ENCODE measurements at places on chromosomes 6 and 20.

DNA sequence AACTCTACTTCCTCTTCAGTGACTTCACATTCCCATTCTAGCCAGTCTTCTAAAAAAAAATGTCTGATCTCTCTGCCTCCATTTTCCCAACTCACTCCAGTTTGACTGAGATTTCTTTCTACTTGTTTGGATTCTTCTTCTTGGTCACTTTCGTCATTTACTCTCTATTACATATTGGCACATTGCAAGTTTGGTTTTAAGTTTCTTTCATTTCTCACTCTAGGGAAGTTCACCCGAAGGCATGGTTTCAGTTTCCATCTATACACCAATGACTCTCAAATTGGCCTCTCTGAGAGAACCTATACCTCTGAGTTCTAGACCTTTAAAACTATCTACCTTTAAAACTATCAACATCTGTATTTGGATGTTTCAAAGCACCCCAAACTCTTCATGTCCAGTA lies 51.3 kb downstream of the CD109 start:
- no peak for DNase-seq

DNA sequence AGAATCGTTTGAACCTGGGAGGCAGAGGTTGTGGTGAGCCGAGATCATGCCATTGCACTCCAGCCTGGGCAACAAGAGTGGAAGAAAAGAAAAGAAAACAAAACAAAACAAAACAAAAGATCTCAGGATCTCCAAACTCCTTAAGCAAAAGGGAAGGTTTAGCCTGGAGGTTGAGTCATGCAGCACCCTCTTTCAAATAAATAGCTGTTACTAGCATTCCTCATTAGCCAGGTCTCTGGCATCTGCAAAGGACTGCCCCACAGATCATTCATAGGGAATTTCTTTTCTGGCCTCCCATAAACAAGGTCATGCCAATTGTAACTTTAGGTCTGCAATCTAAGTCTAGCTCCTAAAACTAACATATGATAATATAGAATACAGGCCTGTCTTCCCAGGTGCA lies 37.2 kb downstream of the EDN1 start:
- DNase-seq: no peak

- no peak for DNase-seq
These were observed 106.8 kb downstream of the CDK19 start for GRCh38 chr6:110708295-110708950.

DNA sequence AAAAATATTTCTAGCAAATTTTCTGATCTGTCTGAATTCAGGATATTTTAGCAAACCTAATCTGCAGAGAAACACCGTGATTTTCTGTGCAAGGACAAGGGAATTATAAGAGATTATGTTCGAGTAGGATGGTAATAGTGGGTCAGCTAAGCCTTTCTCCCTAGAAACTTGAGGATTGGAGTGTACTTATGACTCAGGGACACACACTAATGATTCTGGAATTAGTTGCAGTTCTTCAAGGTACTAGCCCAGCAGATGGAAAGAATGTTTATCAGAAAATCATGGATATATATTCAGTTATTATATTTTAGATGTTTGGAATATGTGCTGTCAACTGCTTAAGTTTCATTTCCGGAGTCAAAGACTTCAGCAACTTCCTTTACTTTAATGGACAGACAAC lies 177.1 kb upstream of the MAP3K7 start:
- no peak for DNase-seq

DNA sequence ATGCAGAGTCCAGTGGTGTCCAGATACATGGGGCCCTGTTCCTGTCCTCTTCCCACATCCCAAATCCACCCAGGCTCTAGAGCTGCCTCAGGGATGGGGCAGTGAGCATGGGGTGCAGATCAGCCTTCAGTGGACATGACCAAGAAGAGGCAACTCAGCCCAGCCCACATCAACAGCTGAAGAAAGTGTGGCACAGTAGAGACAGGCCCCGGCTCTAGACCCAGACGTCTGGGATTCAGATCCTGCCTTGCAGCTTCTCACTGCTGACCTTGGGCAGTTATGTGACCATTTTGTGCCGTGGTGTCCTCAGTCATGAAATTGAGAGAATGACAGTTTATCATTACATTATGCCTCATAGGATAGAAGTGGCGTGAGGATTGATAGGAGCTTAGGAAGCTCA lies 54.6 kb upstream of the CST7 start:
- no peak for DNase-seq

- no peak for DNase-seq
These were observed 50.0 kb downstream of the SYNJ2 start for GRCh38 chr6:158031381-158032353.

DNA sequence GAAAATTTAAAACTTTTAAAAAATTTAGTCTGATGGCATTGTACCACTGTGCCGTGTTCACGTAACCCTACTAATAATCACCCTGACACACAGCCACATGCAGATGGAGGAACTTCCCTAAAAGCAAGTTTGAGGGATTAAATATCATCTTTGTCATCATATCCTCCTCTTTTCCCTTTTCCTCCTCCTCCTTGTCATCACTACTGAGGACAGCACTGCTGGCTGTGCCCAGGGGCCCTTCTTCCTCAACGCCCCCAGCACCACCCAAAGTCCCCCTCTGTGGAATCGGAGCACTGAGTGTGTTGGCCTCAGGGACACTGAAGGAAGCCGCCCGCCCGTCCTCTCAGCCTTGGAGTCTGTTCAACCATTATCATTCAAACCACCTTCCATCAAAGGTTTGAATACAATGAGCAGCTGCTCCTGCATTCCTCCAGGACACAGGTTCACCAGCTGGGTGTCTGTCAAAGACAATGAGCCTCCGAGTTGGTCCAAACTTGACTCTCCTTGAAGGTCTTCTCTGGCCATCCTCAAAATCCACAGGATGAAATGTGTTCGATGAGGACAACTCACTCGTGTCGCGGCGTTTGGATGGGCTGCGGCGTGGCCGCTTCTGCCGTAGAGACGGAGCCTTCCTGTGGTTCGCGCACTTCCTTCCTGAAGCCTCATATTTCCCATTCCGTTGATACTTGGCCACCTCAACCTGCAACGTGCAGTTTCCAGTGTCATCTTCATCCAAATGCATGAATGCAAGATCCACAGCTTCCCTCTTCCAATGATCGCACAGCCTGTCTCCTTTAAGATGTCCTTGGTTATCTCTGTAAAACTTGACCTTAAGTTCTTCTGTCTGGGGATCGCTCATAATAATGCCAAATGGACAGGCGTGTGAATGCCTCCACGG lies 23.3 kb downstream of the NQO2 start:
- no peak for DNase-seq

- DNase-seq: peak; percentile 61
These were observed 1.1 kb upstream of the OPN5 start for GRCh38 chr6:47780510-47781356.

DNA sequence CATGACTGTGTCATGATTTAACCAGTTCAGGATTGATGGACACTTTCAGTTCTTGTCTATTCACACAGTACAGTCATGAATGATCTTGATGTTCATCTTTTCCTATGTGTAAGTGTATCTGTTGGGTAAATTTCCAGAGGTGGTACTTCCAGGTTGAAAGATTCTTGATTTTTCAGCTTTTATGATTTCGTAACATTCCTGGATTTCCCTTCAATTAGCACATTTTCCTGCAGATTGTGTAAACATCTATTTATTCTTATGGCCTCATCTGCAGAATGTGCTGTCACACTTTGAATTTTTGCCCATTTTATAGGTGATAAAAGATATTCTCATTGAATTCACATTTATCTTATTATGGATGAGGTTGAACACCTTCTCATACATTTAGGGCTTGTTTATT lies 222.0 kb upstream of the FOXQ1 start:
- DNase-seq: no peak

DNA sequence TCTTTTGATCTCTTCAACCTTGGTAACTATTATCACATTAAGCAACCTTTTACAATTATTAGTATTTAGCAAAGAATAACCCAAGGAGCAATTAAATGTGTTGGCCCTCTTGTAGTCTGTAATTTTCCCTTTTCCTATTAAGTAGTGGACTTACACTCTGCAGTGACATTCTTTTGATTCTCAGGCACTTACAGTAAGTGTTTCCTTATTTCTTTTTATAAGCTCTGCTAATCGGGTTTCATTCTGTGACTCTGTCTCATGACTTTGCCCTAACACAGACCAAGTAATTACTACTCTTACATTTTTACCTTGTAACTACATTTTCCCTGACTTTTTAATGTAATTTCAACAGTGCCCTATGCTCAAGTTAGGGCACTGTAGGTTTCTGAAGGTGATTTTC lies 104.0 kb upstream of the EPHA7 start:
- no peak for DNase-seq

DNA sequence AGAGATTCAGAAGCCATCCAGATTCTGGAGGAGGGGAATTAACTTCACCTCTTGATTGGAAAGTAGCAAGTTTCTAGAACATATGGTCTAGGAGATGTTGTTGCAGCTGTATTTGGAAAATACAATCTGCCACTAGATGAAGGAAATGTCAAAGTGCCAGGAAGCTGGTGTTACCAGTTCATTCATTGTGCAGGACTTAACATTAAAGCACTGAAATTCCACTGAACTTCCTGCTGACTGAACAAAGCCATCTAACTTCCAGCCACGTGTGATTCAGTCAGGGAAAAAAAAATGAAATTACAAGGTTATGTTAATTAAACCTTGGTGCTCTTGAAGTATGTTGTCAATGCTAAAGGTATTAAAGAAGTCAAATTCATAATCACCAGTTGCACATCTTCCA lies 321.5 kb upstream of the SASH1 start:
- DNase-seq: no peak

GRCh38 chr6:132832891-132833290 lies 18.5 kb downstream of the RPS12 start:
- DNase-seq: no peak

DNA sequence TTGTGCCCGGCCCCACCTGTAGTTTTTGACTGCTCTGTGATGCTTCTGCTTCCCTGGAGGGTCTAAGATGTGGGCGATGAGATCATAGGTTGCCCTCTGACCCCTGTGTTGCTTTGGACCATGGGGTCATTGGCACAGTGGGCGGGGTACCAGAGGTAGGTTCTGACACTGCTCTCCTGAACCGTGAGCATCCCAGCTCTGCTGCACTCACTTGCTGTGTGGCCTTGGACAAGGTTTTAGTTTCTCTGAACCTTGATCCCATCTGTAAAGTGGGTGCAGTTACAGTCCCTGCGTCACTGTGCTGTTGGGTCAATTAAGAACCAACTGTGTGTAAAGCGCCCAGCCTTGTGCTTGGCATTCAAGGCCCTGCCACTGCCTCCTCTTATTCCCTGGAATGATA lies 30.9 kb downstream of the SRC start:
- no peak for DNase-seq
